ENCODE measurements at places on chromosomes 12 and 14. TPM values are rescaled to one million over a fixed set of nuclear protein-coding genes. Genes with fewer than 3 reads are reported as not detected.

Gene KRT78
- not detected for total RNA-seq

DNA sequence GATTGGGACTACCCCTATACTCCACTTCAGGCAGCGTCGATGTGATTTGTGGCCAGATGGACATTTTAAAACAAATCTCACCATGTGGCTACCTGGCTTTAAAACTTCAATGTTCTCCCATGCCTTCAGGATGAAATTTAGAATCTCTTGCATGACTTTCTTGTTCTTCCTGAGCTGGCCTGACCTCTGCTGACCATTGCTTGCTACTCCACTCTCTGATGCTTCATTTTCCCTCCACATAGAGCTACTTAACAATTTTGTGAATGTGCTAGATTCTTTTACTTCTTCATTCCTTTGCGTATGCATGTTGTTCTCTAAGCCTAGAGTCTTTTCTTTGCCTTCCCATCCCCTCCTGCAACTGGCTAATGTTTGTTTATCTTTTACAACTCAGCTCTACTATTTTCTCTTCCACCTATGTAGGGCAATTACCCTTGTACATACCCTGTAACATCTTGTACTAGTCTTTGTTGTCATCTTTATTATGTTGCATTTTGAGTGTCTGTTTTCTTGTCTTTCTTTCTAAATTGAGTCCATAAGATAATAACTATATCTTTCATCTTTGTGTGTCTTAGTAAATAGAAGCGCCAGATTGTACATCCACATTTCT, 41.2 kb downstream of the YLPM1 start:
- no peak for DNase-seq

Gene OR4K14
- total RNA-seq, result not detected

Gene AMN
- total RNA-seq, result 0.33 TPM

Gene KLRC4
- total RNA-seq, result not detected

GRCh38 chr14:54362089-54362504, 34.7 kb upstream of the CDKN3 start:
- no peak for DNase-seq

Gene TEAD4
- 0.33 TPM for total RNA-seq

DNA sequence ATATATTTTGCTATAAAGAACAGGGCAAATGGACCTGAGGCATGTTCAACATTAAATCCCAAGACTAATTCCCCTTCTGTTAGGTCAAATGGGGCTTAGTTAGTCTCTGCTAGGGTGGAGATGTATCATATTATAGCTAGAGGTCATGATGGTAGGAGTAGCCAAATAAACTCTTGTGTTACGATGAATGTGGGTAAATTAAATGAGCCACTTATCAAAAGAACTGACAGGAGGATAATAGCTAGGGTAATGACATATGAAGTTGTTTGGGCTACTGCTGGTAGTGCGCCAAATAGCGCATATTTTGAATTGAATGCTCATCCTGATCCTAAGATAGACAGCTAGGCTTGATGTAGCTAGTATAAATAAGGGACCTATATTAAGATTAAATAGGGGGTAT, 445.0 kb downstream of the GXYLT1 start:
- no peak for DNase-seq

DNA sequence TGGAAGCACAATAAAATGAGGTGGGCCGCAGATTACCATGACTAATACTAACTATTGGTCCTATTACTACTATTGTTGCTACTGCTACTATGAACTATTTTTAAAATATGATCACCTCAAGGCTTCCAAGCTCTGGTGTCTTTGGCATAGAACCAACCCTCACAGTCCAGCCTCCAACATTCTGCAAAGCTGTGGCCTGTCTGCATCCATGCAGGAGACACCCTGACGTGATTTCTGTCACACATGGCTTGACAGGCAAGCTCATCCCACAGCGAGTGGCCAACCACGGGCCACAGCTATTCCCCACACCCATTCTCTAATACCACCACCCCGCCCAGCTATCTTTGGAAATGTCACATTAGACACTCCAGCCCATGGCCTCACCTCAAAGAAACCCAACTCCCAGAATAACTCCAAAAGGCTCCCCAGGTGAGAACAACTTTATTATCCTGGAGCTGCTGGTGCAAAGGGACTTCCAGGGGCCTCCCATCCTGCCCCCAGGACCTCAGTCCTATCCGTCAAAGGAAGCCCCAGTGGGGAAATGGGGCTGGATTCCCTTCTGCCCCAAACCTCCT, 14.4 kb downstream of the ISCU start:
- no peak for DNase-seq

Gene KCNJ8
- not detected for total RNA-seq

DNA sequence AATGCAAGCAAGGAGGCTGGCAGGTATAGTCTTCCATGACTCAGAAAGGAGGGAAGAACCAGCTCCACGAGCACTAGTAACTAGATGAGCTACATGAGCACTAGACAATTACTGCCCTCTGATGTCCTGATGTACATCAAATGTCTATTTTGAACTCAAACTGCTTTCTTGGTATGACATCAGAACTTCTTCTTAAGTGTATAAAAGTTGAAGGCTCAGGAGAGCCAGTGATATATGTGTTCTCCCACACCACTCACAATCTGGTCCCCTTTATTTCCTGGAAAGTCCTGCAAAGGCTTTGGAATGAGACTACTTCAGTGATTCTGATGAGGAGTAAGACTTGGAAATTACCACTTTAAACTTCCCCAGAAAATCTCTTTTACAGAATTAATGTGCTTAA, 18.5 kb upstream of the DHRS7 start:
- DNase-seq, result no peak
